Nucleus accumbens (tissue), 56 donors: ENCODE measurements at places on chromosomes 13 and 19.
A peak's percentile ranks its signal among the peaks of the same experiment; 100 is the strongest.

DNA sequence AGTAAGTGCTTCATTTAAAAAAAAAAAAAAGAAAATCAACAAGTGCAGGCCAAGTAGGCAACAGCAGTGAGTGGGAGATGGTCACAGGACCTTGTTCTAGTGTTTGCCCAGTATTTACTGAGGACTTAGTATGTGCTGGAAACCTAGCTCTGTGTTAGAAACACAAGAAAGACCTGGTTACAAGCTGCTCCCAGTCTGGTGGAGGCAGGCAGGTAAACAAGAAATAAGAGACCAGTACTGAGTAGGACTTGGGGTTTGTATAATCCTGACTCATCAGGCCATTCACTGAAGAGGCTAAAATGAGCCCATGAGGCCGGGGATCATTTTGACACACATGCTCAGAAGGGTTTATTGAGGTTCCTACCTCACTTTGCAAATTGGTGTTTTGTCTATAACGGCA is 21.5 kb upstream of the SERPINE3 start:
- no peak for DNase-seq

GRCh38 chr13:95982144-95982543 is 71.1 kb downstream of the UGGT2 start:
- DNase-seq: no peak

GRCh38 chr13:47519626-47520025 is 481.4 kb downstream of the SUCLA2 start:
- DNase-seq: no peak

- DNase-seq: no peak
Observed at GRCh38 chr13:62014299-62014698, 598.6 kb upstream of the PCDH20 start.

- no peak for DNase-seq
Observed at GRCh38 chr19:45476304-45476703, 8.5 kb downstream of the FOSB start.

DNA sequence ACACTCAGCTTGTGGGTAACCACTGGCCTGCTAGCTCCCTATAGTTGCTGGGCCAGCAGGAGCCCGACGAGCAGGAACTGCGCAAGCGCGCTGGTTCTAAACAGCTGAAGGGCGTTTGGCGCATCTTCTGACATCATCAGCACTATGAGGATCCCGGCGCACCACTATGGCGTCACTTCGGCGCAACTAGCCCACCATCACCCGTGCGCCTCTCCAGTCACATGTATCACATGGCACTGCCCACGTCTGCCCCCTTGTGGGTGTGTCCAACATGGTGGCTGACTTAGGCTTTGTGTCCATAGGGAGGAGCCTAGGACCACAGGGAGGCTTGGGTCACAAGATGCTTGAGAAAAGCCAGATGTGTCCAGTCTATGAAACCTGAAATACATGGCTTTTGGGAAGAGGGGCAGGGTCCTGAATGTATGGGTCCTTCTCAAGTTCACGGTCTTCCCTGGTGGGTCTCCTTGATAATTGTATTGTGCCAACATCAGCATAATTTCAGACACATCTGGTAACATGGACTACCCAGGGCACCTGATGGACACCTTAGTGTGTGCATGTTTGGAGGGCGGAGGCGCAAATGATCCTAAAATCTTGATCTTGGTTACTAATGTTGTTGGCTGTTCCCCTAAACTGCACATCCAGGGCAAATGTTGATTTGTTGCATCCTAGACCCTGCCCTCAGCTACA is 18.0 kb downstream of the KLK4 start:
- no peak for DNase-seq

DNA sequence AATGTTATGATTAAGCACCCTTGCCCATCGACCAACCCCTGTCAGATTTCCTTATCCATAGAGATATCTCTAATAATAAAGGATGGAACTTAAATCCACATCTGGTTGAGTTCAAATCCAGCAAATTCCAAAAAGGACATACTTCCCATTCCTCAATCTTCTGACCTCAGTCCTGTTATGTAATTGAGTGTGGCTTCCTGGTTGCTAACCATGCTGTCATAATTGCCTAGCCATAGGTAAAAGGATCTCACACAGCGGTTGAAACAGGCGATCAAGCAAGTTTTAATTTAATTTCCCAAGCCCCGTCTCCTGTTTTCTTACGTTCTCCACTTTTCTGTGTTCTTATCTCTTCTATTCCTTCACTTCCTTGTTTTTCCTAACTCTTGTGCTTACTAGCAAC is 550.3 kb downstream of the GPC6 start:
- no peak for DNase-seq

- no peak for DNase-seq
Observed at GRCh38 chr19:6587998-6588507, 2.9 kb downstream of the CD70 start.

GRCh38 chr13:85166891-85167290 is 632.3 kb downstream of the SLITRK6 start:
- DNase-seq: no peak

DNA sequence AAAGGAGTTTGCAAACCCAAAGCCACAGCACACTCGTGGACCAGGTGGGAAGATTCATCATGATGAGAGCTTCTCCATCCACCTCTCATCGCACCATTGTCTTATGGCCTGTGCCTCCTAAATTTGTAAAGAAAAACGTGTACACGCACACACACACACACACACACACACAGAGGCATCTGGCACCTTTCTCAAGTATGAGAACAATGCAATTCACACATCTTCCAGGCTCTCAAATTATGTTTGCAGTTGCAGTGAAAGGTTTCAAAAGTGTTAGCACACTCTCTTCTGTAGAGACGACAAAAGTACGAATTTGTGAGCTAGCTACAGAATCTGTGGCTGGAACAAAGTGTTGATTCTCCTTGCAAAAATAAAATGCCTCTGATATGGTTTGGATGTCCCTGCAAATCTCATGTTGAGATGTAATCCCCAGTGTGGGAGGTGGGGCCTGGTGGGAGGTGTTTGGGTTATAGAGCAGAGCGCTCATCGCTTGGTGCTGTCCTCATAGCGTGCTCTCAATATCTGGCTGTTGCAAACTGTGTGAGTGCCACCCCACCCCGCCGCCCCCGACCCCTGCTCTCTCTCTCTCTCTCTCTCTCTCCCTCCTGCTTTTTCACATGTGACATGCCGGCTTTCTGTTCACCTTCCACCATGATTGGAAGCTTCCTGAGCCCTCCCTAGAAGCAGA is 21.8 kb upstream of the RAB20 start:
- DNase-seq: no peak

- DNase-seq: no peak
Observed at GRCh38 chr13:93769607-93770006, 543.0 kb downstream of the GPC6 start.

GRCh38 chr19:55484593-55485438 is at the start of gene NAT14:
TSS of gene NAT14 (plus strand) at chr19:55485188. CDS start at chr19:55485709, 521 bp downstream.
- peak; percentile 48 for DNase-seq
